ENCODE measurements at places on chromosomes 13 and 19. TPM values are rescaled to one million over a fixed set of nuclear protein-coding genes. Genes with fewer than 3 reads are reported as not detected.

Gene SELENOV
- not detected for total RNA-seq

- H3K4me3 ChIP-seq: no peak overlapping the region
- no peak overlapping the region for H3K27ac ChIP-seq
- no peaks in the 10 kb centered on the region for H3K36me3 ChIP-seq
Observed at GRCh38 chr13:67664502-67664901, 434.4 kb upstream of the PCDH9 start.

- H3K27me3 ChIP-seq: no peaks in the 10 kb centered on the region
- H3K4me3 ChIP-seq: no peak overlapping the region
- no peaks in the 10 kb centered on the region for H3K36me3 ChIP-seq
- no peaks in the 10 kb centered on the region for H3K4me1 ChIP-seq
- H3K27ac ChIP-seq: no peak overlapping the region
- DNase-seq: no peak
Observed at GRCh38 chr13:96935901-96936300, 58.4 kb downstream of the OXGR1 start.

DNA sequence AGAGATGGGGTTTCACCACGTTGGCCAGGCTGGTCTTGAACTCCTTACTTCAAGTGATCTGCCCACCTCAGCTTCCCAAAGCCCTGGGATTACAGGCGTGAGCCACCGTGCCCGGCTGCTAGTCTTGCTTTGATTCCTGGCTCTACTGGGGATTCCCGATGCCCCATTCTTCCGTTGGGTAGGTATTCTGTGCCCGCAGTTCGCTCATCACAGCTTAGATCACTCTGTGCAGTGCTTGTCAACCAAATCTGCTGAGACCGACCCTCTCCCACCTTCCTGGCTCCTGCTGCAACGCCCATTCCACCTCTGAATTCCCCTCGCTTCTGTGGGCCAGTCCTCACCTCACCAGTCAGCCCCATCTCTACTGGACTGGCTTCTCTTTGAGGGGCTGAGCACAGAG lies 4.6 kb upstream of the ZNF414 start:
- H3K36me3 ChIP-seq: no peaks in the 10 kb centered on the region
- peaks cover 42% of the 10 kb centered on the region for H3K4me1 ChIP-seq
- no peak overlapping the region for H3K4me3 ChIP-seq
- no peaks in the 10 kb centered on the region for H3K27me3 ChIP-seq

- no peaks in the 10 kb centered on the region for H3K27me3 ChIP-seq
- DNase-seq: no peak
- no peaks in the 10 kb centered on the region for H3K36me3 ChIP-seq
- no peaks in the 10 kb centered on the region for H3K4me1 ChIP-seq
- H3K4me3 ChIP-seq: no peak overlapping the region
Observed at GRCh38 chr13:84025824-84026223, 143.6 kb upstream of the SLITRK1 start.

Gene IRGQ
- 18.9 TPM for total RNA-seq

DNA sequence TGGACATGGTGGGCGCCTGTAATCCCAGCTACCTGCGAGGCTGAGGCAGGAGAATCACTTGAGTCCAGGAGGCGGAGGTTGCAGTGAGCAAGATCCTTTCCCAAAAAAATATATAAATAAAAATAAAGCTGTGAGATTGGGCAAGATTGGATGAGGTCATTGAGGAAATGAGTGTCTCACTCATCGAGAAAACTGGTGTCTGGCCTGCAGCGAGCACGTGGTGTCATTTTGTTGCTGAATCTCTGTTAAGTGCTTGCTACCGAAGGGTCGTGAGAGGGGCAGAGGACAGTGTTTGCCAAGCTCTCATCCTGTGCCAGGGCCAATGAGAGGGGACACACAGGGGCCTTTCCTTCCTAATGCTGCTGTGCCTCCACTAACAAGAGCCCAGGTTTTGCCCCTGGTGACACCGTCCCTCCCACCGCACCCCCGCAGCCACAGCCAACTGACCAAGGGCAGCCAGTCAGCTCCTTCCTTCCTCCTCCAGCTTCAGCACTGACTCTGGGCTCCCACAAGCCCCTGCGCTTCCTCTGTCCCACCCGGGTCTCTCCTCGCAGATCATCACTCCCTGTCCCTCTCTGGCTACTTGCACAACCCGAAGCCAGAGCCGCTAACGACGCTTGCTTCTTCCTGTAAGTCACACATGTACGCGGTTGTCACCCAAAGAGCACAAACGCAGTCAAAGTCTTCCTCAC lies 3.2 kb downstream of the POLD1 start:
- no peak overlapping the region for H3K4me3 ChIP-seq
- no peaks in the 10 kb centered on the region for H3K27me3 ChIP-seq
- H3K27ac ChIP-seq: no peak overlapping the region
- no peaks in the 10 kb centered on the region for H3K36me3 ChIP-seq
- H3K4me1 ChIP-seq: peaks cover 3% of the 10 kb centered on the region

Gene TLE6
- not detected for total RNA-seq

Gene URAD
- not detected for total RNA-seq

Gene KCTD4
- not detected for total RNA-seq

Gene CDC42EP5
- total RNA-seq: not detected

Gene LILRB1
- 2.2 TPM for total RNA-seq

GRCh38 chr13:113920606-113921286 lies 53.1 kb downstream of the C13orf46 start:
- H3K36me3 ChIP-seq: no peaks in the 10 kb centered on the region
- no peaks in the 10 kb centered on the region for H3K4me1 ChIP-seq
- H3K4me3 ChIP-seq: no peak overlapping the region
- H3K27ac ChIP-seq: no peak overlapping the region
- DNase-seq: no peak
- H3K27me3 ChIP-seq: no peaks in the 10 kb centered on the region

GRCh38 chr13:60754211-60755090 lies 357.4 kb downstream of the TDRD3 start:
- H3K4me3 ChIP-seq: no peak overlapping the region
- no peaks in the 10 kb centered on the region for H3K4me1 ChIP-seq
- H3K27me3 ChIP-seq: no peaks in the 10 kb centered on the region
- no peak for DNase-seq
- H3K36me3 ChIP-seq: no peaks in the 10 kb centered on the region

GRCh38 chr19:51292971-51293370 lies 18.5 kb upstream of the IGLON5 start:
- H3K27me3 ChIP-seq: no peaks in the 10 kb centered on the region
- H3K27ac ChIP-seq: no peak overlapping the region
- H3K4me3 ChIP-seq: no peak overlapping the region
- DNase-seq: no peak
- no peaks in the 10 kb centered on the region for H3K4me1 ChIP-seq
- no peaks in the 10 kb centered on the region for H3K36me3 ChIP-seq

Gene ZNF575
- total RNA-seq: 10.7 TPM

Gene TEX29
- total RNA-seq: 1.1 TPM

DNA sequence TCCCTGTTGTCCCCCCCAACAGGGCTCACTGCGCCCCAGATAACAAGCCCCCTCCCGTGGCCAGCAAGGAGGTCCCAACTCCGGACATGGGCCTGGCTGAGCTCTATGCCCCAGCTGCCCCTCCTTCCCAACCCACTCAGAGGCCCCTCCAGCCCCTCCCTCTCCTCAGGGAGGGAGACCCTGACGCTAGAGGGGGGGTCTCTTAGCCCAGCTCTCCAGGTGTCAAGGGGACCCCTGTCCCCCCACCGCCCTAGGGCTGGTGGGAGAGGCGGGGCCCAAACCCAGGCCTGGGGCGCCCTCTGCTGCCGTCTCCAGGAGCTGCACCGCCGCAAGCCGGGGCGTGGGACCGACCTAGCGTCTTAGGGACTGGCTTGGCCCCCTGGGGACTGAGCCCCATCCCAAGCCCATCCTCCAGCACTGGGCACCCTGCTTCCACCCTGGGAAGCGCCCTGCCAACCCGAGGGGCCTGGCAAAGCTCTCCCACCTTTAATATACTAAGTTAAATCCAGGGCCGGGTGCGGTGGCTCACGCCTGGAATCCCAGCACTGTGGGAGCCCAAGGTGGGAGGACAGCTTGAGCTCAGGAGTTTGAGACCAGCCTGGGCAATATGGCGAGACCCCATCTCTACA lies 1.4 kb downstream of the GRIN3B start:
- H3K4me3 ChIP-seq: no peak overlapping the region
- H3K36me3 ChIP-seq: no peaks in the 10 kb centered on the region
- peaks cover 17% of the 10 kb centered on the region for H3K4me1 ChIP-seq
